ENCODE measurements at places on chromosomes 6 and 20. TPM values are rescaled to one million over a fixed set of nuclear protein-coding genes. Genes with fewer than 3 reads are reported as not detected.

The SYNDIG1 gene
- not detected for total RNA-seq

GRCh38 chr6:5175635-5176034 is 85.1 kb downstream of the LYRM4 start:
- no peak for DNase-seq

- no peak for DNase-seq
Measured at GRCh38 chr20:11047559-11047958, 373.8 kb upstream of the JAG1 start.

- DNase-seq, result no peak
Measured at GRCh38 chr6:64012351-64013001, 376.9 kb downstream of the PHF3 start.

The SLC44A4 gene
- total RNA-seq, result 0.07 TPM

DNA sequence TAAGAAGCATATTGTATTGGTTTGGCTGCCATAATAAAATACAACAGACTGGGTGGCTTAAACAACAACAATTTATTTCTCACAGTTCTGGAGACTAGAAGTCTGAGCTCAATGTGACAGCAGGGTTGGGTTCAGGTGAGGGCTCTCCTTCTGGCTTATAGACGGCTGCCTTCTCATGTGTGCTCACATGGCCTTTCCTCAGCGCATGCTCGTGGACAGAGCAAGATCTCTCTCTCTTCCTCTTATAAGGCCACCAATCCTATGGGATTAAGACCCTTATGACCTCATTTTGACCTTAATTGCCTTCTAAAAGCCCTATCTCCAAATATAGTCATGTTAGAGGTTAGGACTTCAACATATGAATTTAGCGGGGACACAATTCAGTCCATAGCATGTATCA is 32.4 kb upstream of the GFOD1 start:
- no peak for DNase-seq

- DNase-seq, result no peak
Measured at GRCh38 chr6:167704396-167704901, 122.3 kb upstream of the AFDN start.

- DNase-seq, result no peak
Measured at GRCh38 chr6:111423960-111424846, 58.8 kb downstream of the REV3L start.

DNA sequence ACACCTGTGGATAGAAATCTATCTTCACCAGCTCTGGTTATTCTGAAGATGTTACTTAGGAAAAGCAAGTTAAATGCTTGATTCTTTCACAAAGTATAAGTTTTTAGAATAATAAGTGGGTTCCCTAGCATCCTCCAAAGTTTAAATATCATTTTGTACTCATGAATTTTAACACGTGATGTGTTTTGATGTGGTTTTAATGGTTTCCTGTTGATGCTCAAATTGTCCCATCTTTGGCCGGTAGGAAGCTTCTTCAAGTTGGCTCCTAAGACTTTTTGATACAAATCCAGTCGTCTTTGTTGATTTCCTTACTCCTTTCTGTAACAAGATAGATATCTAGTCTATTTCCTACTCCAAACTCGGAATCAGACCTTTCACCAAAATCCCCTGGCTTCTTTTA is 94.5 kb upstream of the STXBP5 start:
- no peak for DNase-seq

GRCh38 chr6:2940010-2940850 is 31.1 kb downstream of the SERPINB6 start:
- no peak for DNase-seq

GRCh38 chr20:58762120-58762519 is 69.5 kb downstream of the NPEPL1 start:
- DNase-seq, result no peak
